ENCODE measurements at places on chromosomes 6 and 20. TPM values are rescaled to one million over a fixed set of nuclear protein-coding genes. Genes with fewer than 3 reads are reported as not detected.

RCAN2 gene
- total RNA-seq, result 5.6 TPM

SYNDIG1 gene
- 0.17 TPM for total RNA-seq

LPA gene
- not detected for total RNA-seq

SMOC2 gene
- under 0.01 TPM for total RNA-seq

TMEM170B gene
- total RNA-seq, result 4.5 TPM

TPX2 gene
- total RNA-seq, result 21.0 TPM

PTCRA gene
- total RNA-seq, result not detected

HDGFL1 gene
- total RNA-seq, result not detected

DNA sequence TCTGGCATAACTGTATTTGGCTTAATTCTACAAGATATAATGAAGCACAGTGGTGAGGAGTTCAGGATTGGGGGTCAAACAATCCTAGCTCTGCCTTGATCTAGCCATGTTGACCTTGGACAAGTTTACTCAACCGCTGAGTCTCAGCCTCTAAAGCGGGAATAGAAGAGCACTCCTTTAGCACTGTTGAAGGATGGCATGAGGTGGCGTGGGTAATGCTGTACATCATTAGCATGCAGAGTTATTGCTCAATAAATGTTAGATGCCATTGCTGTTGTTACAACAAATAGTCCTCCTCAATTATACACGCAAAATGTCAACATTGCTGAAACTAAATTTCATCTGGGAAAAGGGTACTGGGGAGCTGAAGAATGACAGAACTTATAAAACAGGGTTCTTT lies 78.6 kb downstream of the KIF13A start:
- DNase-seq, result no peak

- no peak for DNase-seq
Measured at GRCh38 chr6:69663215-69663614, 133.6 kb downstream of the LMBRD1 start.

- DNase-seq, result no peak
Measured at GRCh38 chr6:29961966-29962365, 19.6 kb downstream of the HLA-A start.

- DNase-seq, result peak; percentile 36
Measured at GRCh38 chr20:61251529-61252393, at the start of gene CDH4. CDH4 (plus strand) TSS chr20:61252261.

GRCh38 chr6:129671442-129672340 lies 38.3 kb downstream of the ARHGAP18 start:
- no peak for DNase-seq

DNA sequence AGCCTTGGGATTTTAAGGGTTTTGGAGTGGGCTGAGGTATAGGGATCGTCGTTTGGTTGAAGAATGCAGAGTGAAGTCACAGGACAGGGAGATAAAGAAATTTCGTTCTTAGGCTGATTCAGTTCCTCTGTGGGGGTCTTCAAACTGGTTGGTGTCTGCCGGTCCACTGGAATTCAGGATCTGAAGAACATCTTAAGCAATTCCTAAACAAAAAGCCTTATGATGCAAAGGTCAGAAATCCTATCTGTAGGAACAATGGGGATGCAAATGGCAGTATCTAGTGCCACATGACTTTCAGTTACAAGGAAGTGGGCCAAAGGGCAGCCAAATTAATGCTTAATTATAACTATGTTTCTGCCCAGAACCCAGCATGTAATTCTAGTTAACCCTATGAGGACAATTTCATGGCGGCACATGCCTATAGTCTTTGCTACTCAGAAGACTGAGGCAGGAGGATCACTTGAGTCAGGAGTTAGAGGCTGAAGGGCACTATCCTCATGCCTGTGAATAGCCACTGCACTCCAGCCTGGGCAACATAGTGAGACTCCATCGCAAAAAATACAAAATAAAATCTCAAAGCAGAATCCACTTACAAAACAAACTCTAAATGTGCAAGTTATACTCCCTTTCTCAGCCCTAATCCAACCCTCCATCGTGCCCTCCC lies 4.6 kb upstream of the SLC2A10 start:
- DNase-seq, result no peak

DNA sequence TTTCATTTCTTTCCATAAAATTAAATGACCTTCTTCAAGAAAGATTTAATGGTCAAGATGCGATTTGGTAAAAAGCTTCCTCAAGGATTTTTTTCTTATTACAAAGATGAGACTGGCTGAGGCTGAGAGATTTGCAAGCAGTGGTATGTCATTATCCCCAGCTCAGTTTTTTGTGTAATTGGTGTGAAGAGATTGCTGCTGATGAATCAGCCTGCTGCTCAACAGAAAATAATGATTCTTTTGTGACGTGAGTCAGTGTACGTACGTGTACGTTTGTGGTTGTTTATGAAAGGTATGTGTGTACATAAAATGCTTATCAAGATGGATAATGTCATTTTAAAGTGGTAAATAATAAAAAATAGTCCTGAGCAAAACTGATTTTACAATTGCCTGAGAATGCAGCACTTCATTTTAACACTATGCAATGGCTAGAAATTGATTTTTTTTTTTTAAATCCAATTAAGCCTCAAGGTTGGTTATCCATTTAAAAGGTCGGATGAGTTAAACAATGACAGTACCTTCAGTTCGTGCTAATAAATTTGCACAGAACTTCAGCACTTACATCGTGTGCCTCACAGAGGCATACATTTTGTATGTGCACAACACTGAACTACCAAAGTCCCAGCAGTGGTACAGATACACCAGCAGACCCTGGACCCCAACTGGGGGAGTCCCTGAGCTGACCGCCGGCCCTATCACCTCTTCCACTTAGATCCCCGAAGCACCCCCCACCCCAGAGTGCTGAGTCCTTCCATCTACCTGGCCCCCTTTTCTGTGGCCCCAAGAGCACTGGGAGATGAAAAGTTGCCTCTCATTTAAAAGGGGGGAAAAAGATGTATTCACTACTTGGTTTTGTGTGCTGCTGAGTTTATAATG lies 9.7 kb upstream of the NPEPL1 start:
- no peak for DNase-seq

- peak; percentile 77 for DNase-seq
Measured at GRCh38 chr6:37862992-37863391, 43.5 kb downstream of the ZFAND3 start.

GRCh38 chr6:105954148-105954547 lies 132.0 kb upstream of the PRDM1 start:
- DNase-seq, result no peak

- no peak for DNase-seq
Measured at GRCh38 chr20:36010825-36011224, 42.4 kb downstream of the CNBD2 start.

GRCh38 chr20:36989797-36990196 lies 38.3 kb upstream of the SAMHD1 start:
- DNase-seq, result no peak

DNA sequence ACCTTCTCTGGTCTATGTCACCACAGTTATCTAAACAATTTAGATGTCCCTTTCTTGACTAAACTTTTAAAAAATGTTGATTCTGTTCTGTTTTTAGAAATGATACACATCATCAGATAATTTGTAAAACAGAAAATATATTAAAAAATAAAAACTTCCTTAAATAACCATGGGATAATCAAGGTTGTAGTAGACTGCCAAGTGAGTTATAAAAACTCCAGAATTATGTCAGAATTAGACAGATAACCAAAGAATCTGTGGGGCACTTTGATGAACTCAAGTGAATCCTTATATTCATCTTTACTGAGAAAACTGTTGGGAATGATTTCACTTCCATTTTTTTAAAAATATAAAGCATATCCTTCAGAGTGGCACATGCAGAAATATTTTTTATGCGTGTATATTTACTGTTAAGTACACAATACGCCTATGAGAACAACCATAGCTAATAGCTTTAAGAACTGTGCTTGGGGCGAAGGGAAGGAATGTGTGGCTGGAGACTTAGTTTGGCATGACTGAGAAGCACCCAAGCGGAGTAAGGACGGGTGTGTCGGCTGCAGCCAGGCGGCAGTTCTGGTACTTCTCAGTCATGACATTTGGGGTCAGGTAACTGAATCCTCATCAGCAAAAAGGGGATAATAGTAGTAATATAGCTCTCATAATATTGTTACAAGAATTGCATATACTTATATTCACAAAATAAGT lies 604.7 kb upstream of the CITED2 start:
- DNase-seq, result no peak

GRCh38 chr6:57315111-57315510 lies 2.3 kb upstream of the PRIM2 start:
- DNase-seq, result no peak

DNA sequence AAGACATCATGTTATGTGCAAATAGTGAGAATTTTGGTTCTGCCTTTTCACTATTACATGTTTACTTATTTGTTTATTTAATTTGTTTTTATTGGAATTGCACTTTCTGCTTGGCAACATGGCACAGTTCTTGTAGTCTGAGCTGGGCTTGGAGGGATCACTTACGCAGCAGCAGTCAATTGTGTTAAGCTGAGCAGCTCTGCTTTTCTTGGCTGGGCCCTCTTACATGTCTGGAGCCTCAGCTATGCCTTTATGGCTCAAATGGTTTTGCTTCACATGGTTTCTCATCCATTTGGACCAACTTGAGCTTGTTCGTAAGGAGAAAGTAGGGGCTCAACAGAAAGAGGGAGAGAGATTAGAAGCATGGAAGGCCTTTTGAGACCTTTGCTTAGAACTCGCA lies 327.5 kb upstream of the EPHA7 start:
- no peak for DNase-seq

DNA sequence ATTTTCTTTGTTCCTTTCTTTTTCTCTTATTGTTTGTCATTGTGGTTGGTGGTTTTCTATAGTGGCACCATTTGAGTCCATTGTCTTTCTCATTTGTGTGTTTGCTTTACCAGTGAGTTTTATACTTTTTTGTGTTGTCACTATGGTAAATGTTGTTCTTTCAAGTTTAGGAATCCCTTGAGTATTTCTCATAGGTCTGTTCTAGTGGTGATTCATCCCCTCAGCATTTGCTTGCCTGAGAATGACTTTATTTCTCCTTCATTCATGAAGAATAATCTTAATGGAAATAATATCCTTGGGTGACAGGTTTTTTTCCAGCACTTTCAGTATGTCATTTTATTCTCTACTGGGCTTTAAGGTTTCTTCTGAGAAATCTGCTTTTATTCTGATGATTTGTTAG lies 209.2 kb upstream of the ASCC3 start:
- DNase-seq, result peak; percentile 9
